ENCODE measurements at places on chromosomes 1 and 21. TPM values are rescaled to one million over a fixed set of nuclear protein-coding genes. Genes with fewer than 3 reads are reported as not detected.

- H3K36me3 ChIP-seq, result no peaks in the 10 kb centered on the region
- H3K27ac ChIP-seq, result no peak overlapping the region
- H3K4me3 ChIP-seq, result no peak overlapping the region
- peaks cover 14% of the 10 kb centered on the region for H3K4me1 ChIP-seq
Observed at GRCh38 chr1:232508130-232508701, 121.7 kb downstream of the SIPA1L2 start.

DNA sequence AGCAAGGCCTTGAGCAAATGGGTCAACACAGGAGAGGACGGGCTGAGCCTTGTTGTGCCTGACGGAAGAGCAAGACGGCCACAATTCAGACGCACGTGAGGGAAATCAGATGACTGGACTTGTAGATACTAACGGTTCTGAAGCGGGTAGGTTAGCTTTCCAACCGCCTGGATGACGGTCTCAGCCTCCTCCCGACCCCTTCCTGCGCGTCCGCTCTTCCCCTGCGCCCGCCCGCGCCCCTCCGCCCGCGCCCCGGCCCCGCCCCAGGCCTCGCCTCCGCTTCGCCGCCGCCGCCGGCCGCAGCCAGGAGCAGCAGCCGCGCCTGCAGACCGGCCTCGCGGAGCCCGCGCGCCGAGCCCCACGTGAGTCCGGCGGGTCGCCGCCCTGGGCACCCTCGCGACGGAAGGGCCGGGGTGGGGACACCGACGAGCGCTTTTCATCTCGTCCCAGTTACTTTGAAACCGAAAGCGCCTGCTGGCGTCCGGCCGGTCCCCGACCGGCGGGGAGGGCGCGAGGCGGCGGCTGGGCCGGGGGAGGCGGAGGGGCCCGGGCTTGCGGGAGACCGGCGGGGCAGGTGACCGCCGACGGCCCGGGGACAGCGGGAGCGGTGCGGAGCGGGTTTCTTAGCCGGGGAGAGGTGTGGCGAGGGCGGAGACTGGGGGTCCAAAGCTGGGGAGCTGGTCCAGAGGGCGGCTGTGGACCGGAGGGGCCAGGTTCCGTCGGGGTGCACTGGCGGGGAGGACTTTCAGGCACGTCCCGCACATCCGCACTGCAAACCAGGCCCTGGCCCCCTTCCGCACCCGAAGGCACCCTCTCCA is at the start of gene TRAF5:
TRAF5 (plus strand) TSS at position 306 of the 818 bp plus-strand sequence. CDS start 26,407 bp downstream, outside the sequence.
- peak within 1 kb of the TSS; percentile 65 for H3K4me3 ChIP-seq
- peak within 1 kb of the TSS; percentile 74 for H3K27ac ChIP-seq
- H3K4me1 ChIP-seq, result peaks cover 18% of the 10 kb centered on the region
- no peaks in the 10 kb centered on the region for H3K36me3 ChIP-seq
- H3K27me3 ChIP-seq, result no peaks in the 10 kb centered on the region

- H3K27me3 ChIP-seq, result no peaks in the 10 kb centered on the region
- H3K4me3 ChIP-seq, result no peak overlapping the region
- DNase-seq, result no peak
- no peak overlapping the region for H3K27ac ChIP-seq
Observed at GRCh38 chr1:181115368-181115684, 26.8 kb downstream of the IER5 start.

GRCh38 chr1:119291611-119292206 is 76.9 kb upstream of the HAO2 start:
- H3K4me3 ChIP-seq, result no peak overlapping the region
- H3K27me3 ChIP-seq, result no peaks in the 10 kb centered on the region
- no peak for DNase-seq
- H3K36me3 ChIP-seq, result no peaks in the 10 kb centered on the region
- no peaks in the 10 kb centered on the region for H3K4me1 ChIP-seq

GRCh38 chr1:30188999-30189398 is 534.4 kb downstream of the MATN1 start:
- H3K36me3 ChIP-seq, result no peaks in the 10 kb centered on the region
- no peak for DNase-seq
- no peak overlapping the region for H3K4me3 ChIP-seq
- no peak overlapping the region for H3K27ac ChIP-seq
- H3K4me1 ChIP-seq, result peaks cover 13% of the 10 kb centered on the region
- no peaks in the 10 kb centered on the region for H3K27me3 ChIP-seq

DNA sequence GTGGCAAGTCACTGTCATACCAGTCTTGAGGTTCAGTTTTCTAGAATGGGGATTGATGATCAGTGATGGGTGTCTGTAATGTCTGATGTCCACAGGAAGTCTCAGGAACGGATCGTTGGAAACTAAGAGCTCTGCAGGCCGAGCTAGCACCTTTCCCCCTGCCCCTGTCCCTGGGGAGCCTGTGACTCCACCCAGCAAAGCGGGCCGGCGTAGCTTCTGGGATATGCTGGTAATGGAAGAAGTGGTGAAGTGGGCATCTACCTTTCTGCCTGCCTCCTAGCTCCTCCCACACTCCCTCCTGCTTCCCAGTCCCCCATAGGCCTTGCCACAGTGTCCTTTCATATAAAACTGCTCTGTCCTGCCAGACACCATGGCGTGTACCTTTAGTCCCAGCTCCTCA is 13.4 kb downstream of the HYI start:
- H3K4me3 ChIP-seq, result no peak overlapping the region
- peaks cover 17% of the 10 kb centered on the region for H3K4me1 ChIP-seq
- H3K27me3 ChIP-seq, result no peaks in the 10 kb centered on the region
- peaks cover 97% of the 10 kb centered on the region for H3K36me3 ChIP-seq

- H3K4me3 ChIP-seq, result no peak overlapping the region
- H3K27ac ChIP-seq, result no peak overlapping the region
- DNase-seq, result no peak
- no peaks in the 10 kb centered on the region for H3K36me3 ChIP-seq
- no peaks in the 10 kb centered on the region for H3K4me1 ChIP-seq
- H3K27me3 ChIP-seq, result no peaks in the 10 kb centered on the region
Observed at GRCh38 chr1:162391790-162392563, 10.4 kb downstream of the C1orf226 start.

DNA sequence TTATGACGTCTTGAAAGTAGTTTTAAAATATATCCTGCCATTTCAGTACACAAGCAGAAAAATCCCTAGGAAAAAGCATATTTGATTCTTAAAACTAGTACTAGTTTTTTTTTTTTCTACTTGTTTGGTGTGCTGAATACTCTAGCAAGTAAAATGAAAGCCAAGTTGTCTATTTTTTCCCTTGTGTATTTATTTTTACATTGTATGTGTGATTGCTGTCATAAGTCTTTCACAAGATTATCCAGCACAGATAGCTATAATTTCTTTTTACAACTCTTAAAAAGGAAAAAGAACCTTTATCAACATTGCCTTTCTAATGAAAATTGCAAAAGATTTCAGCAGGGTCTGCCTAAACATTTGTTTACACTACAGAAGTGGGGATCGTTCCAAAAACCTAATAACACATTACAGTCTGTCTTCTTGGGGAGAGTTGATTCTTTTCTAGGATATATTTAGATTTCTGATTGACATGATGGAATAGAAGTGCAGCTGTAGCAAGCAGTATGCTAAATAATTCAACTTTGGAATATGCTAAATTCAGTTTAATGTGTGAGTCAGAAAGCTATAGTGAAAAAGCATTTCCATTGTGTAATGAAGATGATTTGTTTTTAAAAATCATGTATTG is 2.5 kb downstream of the DR1 start:
- DNase-seq, result no peak
- no peaks in the 10 kb centered on the region for H3K36me3 ChIP-seq
- H3K27me3 ChIP-seq, result no peaks in the 10 kb centered on the region

GRCh38 chr1:229254910-229255541 is 15.9 kb upstream of the RAB4A start:
- no peak overlapping the region for H3K27ac ChIP-seq
- no peak for DNase-seq
- no peaks in the 10 kb centered on the region for H3K36me3 ChIP-seq
- no peaks in the 10 kb centered on the region for H3K27me3 ChIP-seq

GRCh38 chr1:57986432-57986831 is 560.1 kb downstream of the OMA1 start:
- H3K4me3 ChIP-seq, result no peak overlapping the region
- H3K27ac ChIP-seq, result no peak overlapping the region
- no peaks in the 10 kb centered on the region for H3K36me3 ChIP-seq
- H3K27me3 ChIP-seq, result peaks cover 5% of the 10 kb centered on the region
- DNase-seq, result no peak
- H3K4me1 ChIP-seq, result no peaks in the 10 kb centered on the region

DNA sequence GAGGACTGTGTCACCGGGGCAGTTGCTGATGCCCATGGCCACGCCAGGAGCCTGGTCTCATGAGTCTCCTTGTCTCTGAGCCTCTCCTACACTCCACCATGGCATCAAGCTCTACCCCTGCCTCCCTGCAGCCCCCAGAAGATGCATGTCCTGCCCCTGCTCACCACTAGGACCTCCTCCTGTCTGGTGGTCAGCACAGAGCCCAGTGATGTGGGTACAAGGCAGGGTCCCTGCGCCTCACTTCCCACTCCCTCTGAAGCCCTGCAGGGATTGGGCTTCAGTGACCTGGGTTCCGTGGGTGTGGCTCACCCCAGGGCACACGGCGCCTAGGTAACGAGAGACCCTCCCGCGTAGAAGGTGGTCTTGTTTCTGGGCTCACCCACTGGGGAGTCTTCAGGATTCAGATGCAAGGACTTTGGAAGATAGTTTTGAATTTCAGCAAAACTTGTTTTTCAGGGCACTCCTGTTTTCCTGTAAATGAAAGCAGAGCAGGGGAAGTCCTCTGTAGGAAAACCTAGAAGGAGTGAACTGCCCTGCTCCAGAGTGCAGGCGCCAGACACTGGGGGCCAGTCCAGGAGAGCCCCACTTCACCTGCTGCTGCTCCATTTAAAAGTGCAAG is 2.8 kb downstream of the COL18A1 start:
- no peak overlapping the region for H3K27ac ChIP-seq
- no peak for DNase-seq
- H3K4me3 ChIP-seq, result no peak overlapping the region
- H3K36me3 ChIP-seq, result no peaks in the 10 kb centered on the region
- H3K4me1 ChIP-seq, result peaks cover 22% of the 10 kb centered on the region

DNA sequence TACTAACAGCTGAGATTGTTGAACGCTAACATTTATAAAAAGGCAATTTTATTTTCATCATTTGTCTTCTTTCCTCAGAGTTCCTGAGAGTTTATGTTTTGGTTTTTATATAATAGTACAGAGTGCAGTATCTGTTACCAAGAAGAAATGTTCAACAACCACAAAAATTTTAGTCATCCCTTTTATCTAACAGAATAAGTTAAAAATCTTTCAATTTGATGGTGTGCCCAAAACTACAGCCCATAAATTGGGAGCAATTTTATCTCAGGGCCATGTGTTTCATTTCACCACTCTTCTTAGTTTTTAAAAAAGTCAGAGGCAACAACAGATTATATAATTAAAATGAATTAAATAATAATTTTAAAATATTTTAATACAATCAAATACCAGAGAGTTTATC is 37.1 kb downstream of the NEXN start:
- H3K4me3 ChIP-seq, result no peak overlapping the region
- H3K27me3 ChIP-seq, result no peaks in the 10 kb centered on the region
- no peaks in the 10 kb centered on the region for H3K4me1 ChIP-seq
- DNase-seq, result no peak
- H3K27ac ChIP-seq, result no peak overlapping the region

GRCh38 chr1:225882694-225883615 is 775 bp upstream of the TMEM63A start:
- peak overlapping the region; percentile 100 for H3K4me3 ChIP-seq
- peak overlapping the region; percentile 97 for H3K27ac ChIP-seq
- DNase-seq, result peak; percentile 75
- no peaks in the 10 kb centered on the region for H3K36me3 ChIP-seq
- peaks cover 44% of the 10 kb centered on the region for H3K4me1 ChIP-seq
- H3K27me3 ChIP-seq, result no peaks in the 10 kb centered on the region

DNA sequence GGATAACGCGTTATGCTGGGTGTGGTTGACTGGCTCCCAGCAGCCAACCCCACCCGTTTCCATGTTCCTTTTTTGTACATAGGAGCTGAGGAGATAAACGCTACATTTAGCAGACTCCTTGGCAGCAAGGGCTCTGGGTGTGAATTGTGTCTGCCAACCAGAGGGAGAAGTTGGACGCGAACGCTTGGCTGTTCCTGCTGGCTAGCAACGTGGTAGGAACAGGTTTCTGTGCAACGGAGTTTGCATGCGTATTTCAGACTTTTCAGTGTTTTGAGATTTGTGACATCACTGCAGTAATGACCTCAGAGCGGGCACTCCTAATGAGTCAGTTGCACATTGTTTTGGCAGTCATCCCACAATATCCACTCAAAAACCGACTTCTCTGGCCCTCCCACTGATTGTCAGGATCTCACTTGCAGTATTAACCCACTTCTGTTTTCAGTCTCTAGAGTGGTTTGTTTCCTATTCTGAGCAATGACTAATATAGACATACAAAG is 98.7 kb upstream of the RGS1 start:
- no peak overlapping the region for H3K4me3 ChIP-seq
- no peaks in the 10 kb centered on the region for H3K27me3 ChIP-seq
- DNase-seq, result peak; percentile 43
- H3K36me3 ChIP-seq, result no peaks in the 10 kb centered on the region
- H3K27ac ChIP-seq, result no peak overlapping the region

- H3K36me3 ChIP-seq, result no peaks in the 10 kb centered on the region
- H3K27me3 ChIP-seq, result no peaks in the 10 kb centered on the region
Observed at GRCh38 chr1:58824753-58825389, 41.0 kb upstream of the JUN start.

- no peaks in the 10 kb centered on the region for H3K27me3 ChIP-seq
- H3K36me3 ChIP-seq, result peaks cover 43% of the 10 kb centered on the region
- H3K27ac ChIP-seq, result no peak overlapping the region
- no peak for DNase-seq
- H3K4me1 ChIP-seq, result peaks cover 33% of the 10 kb centered on the region
Observed at GRCh38 chr1:46811053-46811452, 12.2 kb downstream of the CYP4B1 start.

GRCh38 chr1:18322368-18323032 is 158.2 kb upstream of the KLHDC7A start:
- no peak for DNase-seq
- H3K27ac ChIP-seq, result no peak overlapping the region
- H3K4me1 ChIP-seq, result no peaks in the 10 kb centered on the region
- peaks cover 16% of the 10 kb centered on the region for H3K27me3 ChIP-seq
- H3K36me3 ChIP-seq, result no peaks in the 10 kb centered on the region
- no peak overlapping the region for H3K4me3 ChIP-seq

DNA sequence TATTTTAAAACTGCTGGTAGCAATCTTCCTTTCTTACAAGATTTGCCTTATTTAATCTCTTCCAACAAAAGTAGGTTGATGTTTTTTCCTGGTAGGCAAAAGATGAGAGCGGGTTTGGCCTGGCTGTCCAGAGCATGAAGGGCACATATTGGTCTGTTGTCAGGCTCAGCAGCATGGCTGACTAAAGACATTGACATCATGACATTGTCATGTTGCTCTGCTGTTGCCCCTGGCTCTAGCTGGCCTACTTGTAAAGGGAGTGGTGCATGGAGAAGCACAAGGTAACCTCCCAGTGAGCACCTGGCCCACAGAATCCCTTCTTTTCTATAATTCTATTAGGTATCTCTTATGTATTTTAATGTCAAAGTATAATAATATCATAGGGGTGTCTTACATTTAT is 23.6 kb downstream of the GNPAT start:
- peaks cover 97% of the 10 kb centered on the region for H3K36me3 ChIP-seq
- H3K4me3 ChIP-seq, result no peak overlapping the region
- H3K4me1 ChIP-seq, result no peaks in the 10 kb centered on the region
- no peak overlapping the region for H3K27ac ChIP-seq

- H3K36me3 ChIP-seq, result no peaks in the 10 kb centered on the region
- H3K27ac ChIP-seq, result no peak overlapping the region
- no peaks in the 10 kb centered on the region for H3K27me3 ChIP-seq
- no peaks in the 10 kb centered on the region for H3K4me1 ChIP-seq
Observed at GRCh38 chr21:27572696-27573095, 605.8 kb upstream of the ADAMTS5 start.

KCNJ9 gene
- not detected for total RNA-seq

BEND5 gene
- total RNA-seq, result 4.3 TPM

OLFML3 gene
- total RNA-seq, result 38.9 TPM

PFKFB2 gene
- 41.5 TPM for total RNA-seq

KIF17 gene
- total RNA-seq, result 8.4 TPM

C1orf21 gene
- 70.8 TPM for total RNA-seq

CACNA1S gene
- total RNA-seq, result 0.06 TPM
